ENCODE measurements at places on chromosomes 5 and 9.
A peak's percentile ranks its signal among the peaks of the same experiment; 100 is the strongest.

GRCh38 chr5:107217721-107218130 is 453.0 kb downstream of the EFNA5 start:
- no peak for DNase-seq

DNA sequence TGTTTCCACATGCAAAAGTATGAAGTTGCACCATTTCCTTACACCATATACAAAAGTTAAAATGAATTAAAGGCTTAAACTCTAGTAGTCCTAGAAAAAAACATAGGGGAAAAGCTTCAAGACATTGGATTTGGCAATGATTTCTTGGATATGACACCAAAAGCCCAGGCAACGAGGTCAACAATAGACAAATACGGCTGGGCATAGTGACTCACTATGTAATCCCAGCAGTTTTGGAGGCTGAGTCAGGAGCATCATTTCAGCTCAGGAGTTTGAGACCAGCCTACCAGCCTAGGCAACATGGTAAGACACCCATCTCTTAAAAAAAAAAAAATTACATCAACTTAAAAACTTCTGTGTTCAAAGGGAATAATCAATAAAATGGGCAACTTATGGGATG is 30.9 kb upstream of the SREK1 start:
- no peak for DNase-seq

GRCh38 chr9:133677126-133678010 is 41.2 kb downstream of the DBH start:
- no peak for DNase-seq

DNA sequence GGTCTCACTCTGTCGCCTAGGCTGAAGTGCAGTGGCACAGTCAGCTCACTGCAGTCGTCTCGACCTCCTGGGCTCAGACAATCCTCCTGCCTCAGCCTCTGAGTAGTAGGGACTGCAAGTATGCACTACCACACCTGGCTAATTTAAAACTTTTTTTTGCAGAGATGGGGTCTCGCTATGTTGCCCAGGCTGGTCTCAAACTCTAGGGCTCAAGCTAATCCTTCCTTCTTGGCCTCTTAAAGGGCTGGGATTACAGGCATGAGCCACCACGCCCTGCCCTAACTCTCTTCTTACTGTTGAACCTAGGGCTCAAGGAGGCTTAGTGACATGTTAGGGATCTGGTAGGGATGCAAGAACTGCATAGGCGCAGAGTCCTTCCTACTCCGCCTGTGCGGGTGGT is 65.3 kb downstream of the SNX30 start:
- no peak for DNase-seq

DNA sequence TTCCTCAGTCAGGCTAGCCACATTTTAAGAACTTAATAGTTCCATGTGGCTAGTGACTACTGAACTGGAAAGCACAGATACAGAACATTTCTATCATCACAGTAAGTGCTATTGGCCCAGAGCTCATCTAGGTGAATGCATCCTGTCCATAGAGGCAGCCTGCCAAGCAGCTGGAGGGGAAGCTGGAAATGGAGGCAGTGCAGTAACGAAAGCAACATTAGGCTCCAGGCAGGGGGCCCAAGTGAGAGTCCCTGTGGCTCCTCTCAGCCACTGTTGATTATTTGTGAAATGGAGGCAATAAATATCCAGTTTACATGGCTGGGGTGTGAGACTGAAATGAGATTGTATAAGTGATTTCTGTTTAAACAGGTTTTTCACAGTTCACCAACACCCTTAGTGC is 227.2 kb upstream of the KLF9 start:
- no peak for DNase-seq

DNA sequence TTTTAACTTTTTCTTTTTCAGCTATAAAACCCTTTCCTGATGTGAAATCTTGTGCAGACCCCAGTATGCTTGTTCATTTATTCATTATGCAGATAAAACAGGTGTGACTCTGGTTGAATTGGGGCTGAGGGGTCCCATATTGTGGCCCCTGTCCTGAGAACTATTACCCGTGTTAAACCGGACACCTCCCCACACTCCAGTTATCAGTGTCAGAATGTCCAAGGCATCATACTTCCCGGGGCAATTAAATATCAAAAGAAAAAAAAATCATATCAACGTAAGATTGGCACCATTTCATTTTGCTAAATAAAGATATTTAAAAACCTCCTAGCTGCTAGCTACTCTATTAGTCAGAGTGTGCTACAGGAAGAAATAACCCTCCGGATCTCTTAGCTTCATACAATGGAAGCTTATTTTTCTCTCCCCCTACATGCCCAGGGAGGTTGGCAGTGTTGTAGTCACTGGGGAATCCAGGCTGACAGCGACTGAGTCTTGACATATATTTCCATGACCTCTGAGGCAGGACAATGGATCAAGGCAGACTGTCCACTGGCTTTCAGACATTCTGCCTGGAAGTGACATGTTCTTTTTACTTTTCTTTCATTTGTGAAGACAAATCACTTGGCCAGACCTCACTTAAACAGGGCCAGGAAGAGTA is 170.0 kb downstream of the SEC61B start:
- DNase-seq = no peak

DNA sequence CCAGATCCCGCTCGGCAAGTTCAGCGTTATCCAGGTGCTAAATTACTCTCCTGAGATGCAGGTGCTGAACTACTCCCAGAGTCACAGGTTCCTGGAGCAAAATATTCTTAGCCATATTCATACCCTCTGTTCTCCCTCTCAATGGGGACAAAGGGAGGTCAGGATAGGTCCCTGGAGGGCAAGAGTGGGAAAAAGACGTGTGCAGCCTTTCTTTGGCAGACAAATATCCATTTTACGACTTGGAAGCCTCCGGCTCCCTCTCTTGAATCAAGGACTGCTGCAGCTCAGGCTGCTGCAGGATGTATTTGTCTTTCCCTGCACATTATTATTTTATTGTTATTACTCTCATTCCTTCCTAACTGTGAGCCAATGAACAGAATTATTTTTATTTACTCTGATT is 590.2 kb downstream of the NR2F1-AS1 start:
- DNase-seq = no peak

- no peak for DNase-seq
Observed at GRCh38 chr5:143657647-143658285, 154.2 kb upstream of the HMHB1 start.

DNA sequence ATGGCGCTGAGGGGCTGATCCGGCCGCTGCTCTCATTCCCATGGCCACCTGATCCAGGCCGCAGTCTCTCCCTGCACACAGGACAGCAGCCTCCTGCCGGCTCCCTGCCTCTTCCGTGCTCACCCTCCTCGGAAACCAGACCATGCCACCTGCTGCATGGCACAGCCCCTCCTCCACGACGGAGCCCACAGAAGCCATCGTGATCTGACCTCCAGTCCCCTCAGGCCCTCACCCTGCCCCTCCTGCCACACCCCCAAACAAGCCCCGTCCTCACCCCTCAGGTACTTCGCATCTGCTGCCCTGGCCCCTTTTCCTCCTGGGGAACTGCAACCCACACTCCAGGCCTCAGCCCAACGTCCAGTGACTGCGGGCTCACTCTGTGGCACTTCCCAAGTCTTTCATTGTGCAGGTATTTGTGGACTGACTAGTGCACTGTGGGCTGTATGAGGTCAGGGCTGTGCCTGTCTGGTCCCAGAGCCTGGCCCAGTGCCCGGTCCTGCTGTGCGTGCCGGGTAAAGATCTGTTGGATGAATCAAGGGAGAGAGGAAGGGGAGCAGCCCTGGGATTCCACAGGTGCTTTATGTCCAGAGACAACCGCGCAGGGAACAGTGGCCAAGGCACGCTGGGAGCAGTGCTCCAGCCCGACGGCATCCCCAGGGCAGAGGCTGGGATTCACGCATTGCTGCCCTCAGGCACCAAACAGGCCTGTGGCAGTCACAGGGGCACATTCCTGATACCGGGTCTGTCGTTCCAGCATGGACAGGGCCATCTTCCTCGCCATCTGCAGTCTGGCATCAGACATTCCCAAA is 86.1 kb downstream of the ADAMTS2 start:
- no peak for DNase-seq

GRCh38 chr5:145246961-145247744 is 588.0 kb downstream of the PRELID2 start:
- no peak for DNase-seq

- no peak for DNase-seq
Observed at GRCh38 chr5:67896311-67896929, 319.1 kb upstream of the PIK3R1 start.

DNA sequence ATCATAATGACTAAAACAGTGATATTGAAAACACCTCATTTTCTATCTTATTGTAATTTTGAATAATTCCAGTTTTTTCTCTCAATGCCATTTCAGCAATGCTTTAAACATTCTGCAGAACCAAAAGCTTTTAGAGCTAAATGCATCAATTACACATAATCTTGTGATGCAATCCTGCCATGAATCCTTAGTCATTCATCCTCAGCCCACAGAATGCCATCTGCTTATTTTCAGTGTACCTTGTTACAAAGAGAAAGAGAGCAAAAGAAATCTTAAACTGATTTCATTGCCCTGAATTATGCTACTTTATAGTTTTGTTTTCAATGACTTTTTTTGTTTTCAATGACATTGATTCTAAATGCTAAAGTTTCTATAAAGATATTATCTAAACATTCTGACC is 1234.8 kb upstream of the C9orf72 start:
- DNase-seq = no peak

- no peak for DNase-seq
Observed at GRCh38 chr9:16278326-16278999, 592.0 kb downstream of the BNC2 start.

DNA sequence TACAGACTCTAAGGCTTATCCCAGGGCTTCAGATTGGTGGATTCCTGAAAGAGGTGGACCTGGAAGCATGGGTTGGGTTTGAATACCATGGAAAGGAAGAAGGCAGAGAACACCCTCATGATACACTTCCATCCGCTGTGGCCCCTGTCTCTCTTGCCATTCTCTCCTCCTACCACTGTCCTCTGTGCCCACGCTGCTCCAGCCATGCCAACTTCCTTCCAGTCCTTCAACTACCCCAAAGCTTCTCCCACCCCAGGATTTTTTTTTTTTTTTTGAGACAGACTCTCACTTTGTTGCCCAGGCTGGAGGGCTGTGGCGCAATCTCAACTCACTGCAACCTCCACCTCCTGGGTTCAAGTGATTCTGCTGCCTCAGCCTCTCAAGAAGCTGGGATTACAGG is 1.7 kb upstream of the SPARC start:
- no peak for DNase-seq

DNA sequence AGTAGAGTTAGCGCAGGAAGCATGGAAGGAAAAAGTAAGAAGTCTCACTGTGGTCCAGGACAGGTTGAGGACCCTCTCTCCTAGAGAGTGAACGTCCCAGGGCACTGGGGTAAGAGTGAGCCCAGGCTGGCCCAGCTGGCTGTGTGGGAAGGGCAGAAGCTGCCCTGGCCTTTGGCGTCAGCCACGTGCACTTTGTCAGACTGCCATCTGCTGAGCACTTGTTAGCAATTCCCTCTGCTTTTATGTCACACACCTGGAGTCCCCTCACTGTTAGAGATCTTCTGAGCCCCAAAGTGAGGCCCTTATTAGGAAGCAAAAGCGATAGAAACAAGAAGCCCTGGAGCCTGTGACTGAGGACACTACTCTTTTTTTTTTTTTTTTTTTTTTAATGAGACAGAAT is 79.1 kb downstream of the UGCG start:
- DNase-seq = no peak

- DNase-seq = no peak
Observed at GRCh38 chr9:92514635-92515034, 21.2 kb downstream of the ECM2 start.

DNA sequence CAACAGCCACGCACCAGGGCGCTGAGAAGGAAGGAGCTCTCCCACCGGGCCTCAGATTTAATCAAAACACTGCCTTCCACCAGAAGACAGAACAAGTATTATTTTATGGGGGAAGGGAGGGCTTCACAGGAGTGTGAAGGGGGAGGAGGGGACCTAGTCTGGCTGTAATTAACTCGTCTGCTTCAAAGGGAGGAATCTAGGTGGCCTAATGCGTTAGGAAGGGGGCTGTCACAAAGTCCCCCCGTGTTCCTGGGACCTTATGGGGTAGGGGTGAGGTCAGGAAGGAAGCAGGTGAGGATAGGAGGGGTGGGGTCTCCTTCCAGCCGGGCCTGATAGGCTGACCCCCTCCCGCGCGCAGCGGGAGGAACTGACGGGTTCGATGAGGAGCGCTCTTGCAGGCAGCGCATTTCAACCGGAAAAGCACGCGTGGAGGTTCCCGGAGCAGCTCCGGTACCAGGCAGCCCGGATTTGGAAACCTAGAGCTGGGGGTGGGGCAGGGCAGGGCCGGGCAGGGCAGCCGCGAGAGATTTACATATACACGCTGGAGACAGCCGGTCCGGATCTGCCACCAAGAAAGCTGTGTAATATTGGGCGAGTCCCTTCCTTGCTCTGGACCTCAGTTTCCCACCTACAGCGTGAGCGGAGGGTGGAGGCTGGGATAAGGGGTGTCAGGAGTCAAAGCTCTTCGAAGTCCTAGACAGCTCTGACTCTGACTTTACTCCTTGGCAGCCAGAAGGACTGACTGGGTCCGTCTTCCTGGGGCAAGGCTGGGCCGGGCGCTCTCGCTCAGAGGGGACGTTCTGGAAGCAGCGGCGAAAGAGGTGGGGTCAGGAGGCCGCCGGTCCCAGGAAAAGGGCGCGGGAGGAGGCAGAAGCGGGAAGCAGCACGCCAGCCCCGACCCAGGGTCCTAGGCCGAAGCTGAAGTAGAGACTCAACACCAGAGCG is 1.8 kb downstream of the SHB start:
- DNase-seq = no peak

DNA sequence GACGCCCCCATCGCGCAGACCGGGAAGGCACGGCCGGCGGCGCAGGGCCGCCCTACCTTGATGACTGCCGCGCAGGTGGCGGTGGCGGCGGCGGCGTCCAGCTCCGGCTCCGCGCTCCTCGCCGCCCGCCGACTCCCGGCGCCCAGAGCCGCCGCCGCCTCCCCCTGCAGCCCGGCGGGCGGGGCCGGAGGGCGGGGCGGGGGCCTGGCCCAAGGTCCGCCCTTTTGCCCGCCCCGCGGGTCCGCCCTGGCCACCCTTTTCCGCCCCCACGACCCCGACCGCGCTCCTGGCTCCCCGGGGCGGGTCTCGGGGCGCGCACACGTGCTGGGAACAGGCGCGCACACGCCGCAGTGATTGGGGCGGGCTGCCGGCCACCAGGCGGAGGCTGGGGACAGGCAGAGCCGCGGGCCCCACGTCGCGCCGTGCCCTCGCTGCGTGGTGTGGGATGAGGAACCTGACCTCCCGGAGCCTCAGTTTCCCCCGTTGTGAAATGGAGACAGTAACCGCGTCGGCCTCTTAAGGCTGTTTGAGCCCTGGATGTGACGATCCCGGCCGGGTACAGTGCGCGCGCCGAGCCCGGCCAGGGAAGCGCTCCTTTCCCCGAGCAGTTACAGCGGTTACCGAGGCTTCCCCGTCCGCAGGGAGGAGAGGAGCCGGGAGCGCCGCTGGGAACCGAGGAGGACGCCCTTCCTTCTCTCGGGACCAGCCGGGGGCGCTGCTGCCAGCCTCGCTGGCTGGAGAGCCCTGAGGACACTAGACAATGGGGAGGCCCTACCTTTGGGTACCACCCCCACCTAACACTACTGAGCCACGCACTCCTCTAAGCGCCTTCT is at the start of gene CORO2A:
CORO2A (minus strand) TSS at position 135 of the 833 bp plus-strand sequence. CDS start 34,977 bp downstream, outside the sequence.
- DNase-seq = peak; percentile 71
